Activated T-helper 17 cell treated with anti-CD3 and anti-CD28 coated beads, Interleukin-2, amount 50 U/mL, for 72 hours (primary cell): ENCODE measurements at places on chromosomes 2 and 18. TPM values are rescaled to one million over a fixed set of nuclear protein-coding genes. Genes with fewer than 3 reads are reported as not detected.

Gene METTL4
- total RNA-seq, result 31.2 TPM

Gene PLGLB1
- 1.8 TPM for total RNA-seq

Gene FAP
- not detected for total RNA-seq

Gene EIF5B
- total RNA-seq, result 77.8 TPM

Gene TRIM43B
- not detected for total RNA-seq

Gene TMEM18
- 35.4 TPM for total RNA-seq

Gene LYPD6B
- total RNA-seq, result not detected

Gene OTOF
- 0.95 TPM for total RNA-seq

GRCh38 chr18:43303376-43303775 lies 26.1 kb upstream of the SYT4 start:
- H3K4me1 ChIP-seq, result no peaks in the 10 kb centered on the region
- H3K27me3 ChIP-seq, result no peaks in the 10 kb centered on the region
- H3K36me3 ChIP-seq, result no peaks in the 10 kb centered on the region
- ATAC-seq, result no peak
- no peak overlapping the region for H3K4me3 ChIP-seq

DNA sequence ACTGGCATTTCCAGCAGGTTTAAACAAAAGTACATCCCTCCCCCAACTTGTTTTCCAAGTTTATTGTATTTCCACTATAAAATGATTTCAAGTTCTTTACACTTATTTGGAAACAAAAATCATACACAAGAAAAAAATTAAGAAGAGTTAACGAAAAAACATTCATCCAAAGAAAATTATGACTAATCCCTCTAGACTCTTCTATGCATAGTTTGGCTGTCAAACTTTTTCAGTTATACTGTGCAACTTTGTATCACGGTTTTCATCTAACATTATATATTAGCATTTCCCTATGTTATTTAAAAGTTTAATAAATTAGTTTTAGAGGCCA lies 627 bp downstream of the WDCP start:
- no peaks in the 10 kb centered on the region for H3K27me3 ChIP-seq
- peaks cover 12% of the 10 kb centered on the region for H3K36me3 ChIP-seq
- no peak overlapping the region for H3K4me3 ChIP-seq
- H3K4me1 ChIP-seq, result peaks cover 14% of the 10 kb centered on the region
- peak overlapping the region; percentile 90 for H3K27ac ChIP-seq
- ATAC-seq, result no peak

DNA sequence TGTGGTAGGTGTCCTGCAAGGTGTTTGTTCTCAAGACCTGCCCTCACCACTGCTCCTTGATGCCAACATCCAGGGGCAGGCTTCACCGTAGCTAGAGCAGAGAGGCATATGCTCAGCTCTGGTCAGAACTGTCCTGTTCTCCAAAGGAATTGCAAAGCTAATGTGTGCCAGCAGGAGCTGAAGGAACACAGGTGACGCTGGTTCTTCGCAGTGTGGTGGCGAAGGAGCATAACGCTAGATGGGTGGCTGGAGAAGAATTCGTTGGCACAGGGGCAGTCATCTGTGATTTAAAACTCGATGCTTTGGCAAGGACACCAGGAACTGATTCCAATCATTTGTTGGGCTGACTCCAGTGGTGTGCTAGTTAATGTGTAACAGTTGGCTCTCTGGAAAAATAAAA lies 11.4 kb upstream of the PER2 start:
- peaks cover 9% of the 10 kb centered on the region for H3K27me3 ChIP-seq
- H3K4me1 ChIP-seq, result no peaks in the 10 kb centered on the region
- no peak overlapping the region for H3K4me3 ChIP-seq
- ATAC-seq, result no peak
- no peak overlapping the region for H3K27ac ChIP-seq
- H3K36me3 ChIP-seq, result no peaks in the 10 kb centered on the region

- H3K36me3 ChIP-seq, result peaks cover 75% of the 10 kb centered on the region
- no peak overlapping the region for H3K27ac ChIP-seq
- no peaks in the 10 kb centered on the region for H3K27me3 ChIP-seq
- peak; percentile 68 for ATAC-seq
- H3K4me3 ChIP-seq, result peak overlapping the region; percentile 13
These were observed 49.2 kb downstream of the PIKFYVE start for GRCh38 chr2:208315081-208315788.

DNA sequence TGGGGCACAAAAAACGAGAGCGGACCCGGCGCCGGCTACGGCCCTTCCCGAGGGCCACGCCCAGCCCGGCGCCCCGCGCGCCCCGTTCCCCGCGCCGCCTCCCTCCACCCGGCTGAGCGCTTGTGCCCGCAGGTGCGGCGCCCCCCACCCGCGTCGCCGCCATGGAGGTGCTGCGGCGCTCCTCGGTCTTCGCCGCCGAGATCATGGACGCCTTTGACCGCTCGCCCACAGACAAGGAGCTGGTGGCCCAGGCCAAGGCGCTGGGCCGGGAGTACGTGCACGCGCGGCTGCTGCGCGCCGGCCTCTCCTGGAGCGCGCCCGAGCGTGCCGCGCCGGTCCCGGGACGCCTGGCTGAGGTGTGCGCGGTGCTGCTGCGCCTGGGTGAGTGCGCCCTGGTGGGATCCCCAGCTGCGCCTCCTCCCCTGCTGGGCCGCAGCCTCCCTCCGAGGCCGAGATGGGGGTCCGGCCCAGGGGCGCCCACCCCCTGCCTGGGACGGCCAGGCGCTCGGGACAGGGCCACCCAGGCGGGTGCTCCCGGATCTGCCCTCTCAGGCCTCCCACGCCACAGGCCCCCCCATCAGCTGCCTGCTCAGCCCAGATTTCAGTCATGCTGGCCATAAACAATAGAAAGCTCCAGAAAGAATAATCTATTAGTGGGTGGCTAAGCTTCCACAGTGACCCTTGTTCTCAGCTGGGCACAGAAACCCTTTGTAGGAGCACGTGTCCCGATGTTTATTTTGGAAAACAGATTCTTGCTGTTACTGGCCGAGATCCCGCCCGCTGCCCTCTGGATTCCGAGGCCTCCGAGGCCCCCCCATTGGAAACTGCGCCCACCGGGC lies 997 bp downstream of the BOK start:
- H3K4me3 ChIP-seq, result peak overlapping the region; percentile 44
- H3K36me3 ChIP-seq, result peaks cover 11% of the 10 kb centered on the region
- H3K27ac ChIP-seq, result no peak overlapping the region
- H3K4me1 ChIP-seq, result no peaks in the 10 kb centered on the region
- peak; percentile 28 for ATAC-seq
- peaks cover 26% of the 10 kb centered on the region for H3K27me3 ChIP-seq

DNA sequence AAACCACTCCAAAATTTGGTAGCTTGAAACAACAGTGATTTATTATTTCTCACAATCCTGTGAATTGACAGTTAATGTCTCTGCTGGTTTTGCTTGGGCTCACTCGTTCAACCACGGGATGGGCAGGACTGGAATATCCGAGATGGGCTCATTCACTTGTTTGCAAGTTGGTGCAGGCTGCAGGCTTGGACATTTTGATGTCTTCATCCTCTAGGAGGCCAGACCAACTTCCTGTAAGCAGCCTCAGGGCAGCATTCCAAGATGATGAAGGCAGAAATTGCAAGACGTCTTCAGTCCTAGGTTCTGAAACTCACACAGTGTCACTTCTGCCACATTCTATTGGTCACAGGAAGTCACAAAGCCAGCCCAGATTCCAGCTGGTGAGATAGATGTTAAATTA lies 47.1 kb downstream of the GPR39 start:
- no peak overlapping the region for H3K4me3 ChIP-seq
- no peaks in the 10 kb centered on the region for H3K36me3 ChIP-seq
- H3K4me1 ChIP-seq, result no peaks in the 10 kb centered on the region
- no peak for ATAC-seq

- no peaks in the 10 kb centered on the region for H3K4me1 ChIP-seq
- H3K36me3 ChIP-seq, result no peaks in the 10 kb centered on the region
- no peak overlapping the region for H3K27ac ChIP-seq
- H3K27me3 ChIP-seq, result no peaks in the 10 kb centered on the region
- ATAC-seq, result no peak
These were observed 249.5 kb upstream of the KLHL14 start for GRCh38 chr18:33022370-33022769.

DNA sequence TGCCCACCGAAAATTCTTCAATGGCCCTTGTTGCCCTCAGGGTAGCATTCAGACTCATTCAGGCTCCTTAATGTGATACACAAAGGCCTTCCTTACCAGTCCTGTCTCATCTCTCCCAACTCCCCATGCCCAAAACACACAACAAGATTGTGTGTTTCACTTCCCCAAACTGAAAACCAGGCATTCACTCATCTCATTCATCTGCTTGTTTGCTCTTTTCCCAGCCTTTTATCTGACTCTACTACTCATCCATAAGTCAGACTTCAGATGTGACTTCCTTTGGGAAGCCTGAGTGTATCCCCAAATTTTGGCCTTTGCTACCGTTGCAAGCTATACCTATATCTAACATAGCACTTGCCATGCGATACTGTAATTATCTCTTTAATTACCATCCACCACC lies 9.7 kb upstream of the SLC39A10 start:
- H3K4me3 ChIP-seq, result no peak overlapping the region
- H3K27me3 ChIP-seq, result no peaks in the 10 kb centered on the region
- no peaks in the 10 kb centered on the region for H3K36me3 ChIP-seq

DNA sequence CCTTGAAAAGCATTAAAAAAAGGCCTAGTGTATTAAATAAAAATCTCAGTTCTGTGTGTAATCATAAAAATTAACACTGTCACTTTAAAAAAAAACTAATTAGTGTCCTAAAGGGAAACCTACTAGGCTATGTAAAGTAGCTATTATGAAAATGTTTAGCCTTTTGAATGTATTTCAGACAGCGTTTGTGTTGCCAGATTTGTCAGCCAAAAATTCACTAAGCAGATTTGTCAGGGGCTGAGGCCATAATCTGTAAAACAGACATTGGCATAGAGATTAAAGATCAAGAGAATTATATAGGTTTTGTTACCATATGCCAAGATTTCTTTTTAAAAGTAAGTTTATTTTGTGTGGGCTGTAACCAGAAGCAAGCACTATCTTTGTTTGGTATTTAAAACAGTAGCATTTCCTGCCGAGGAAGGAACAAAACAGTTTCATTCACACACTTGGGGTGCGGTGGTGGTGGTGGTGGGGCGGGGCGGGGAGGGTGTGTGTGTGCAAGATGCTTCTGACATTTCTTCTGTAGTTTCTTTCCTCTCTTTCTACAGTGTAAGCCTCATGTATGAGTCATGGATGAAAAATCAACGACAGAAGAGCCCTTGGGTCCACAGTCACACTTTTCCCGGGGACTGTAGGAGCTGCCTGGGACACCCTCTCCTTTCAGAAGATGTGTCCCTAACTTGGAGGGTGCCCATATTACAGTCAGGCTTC lies 328.5 kb upstream of the FANCL start:
- H3K36me3 ChIP-seq, result no peaks in the 10 kb centered on the region
- H3K4me3 ChIP-seq, result no peak overlapping the region
- no peaks in the 10 kb centered on the region for H3K4me1 ChIP-seq
- peak; percentile 52 for ATAC-seq
- no peak overlapping the region for H3K27ac ChIP-seq

- H3K4me1 ChIP-seq, result no peaks in the 10 kb centered on the region
- H3K27ac ChIP-seq, result no peak overlapping the region
- no peaks in the 10 kb centered on the region for H3K27me3 ChIP-seq
- H3K36me3 ChIP-seq, result no peaks in the 10 kb centered on the region
- H3K4me3 ChIP-seq, result no peak overlapping the region
These were observed 498.3 kb upstream of the LRRTM4 start for GRCh38 chr2:78020491-78020890.

GRCh38 chr2:178756343-178756742 lies 50.9 kb downstream of the TTN start:
- no peak overlapping the region for H3K4me3 ChIP-seq
- no peak for ATAC-seq
- H3K4me1 ChIP-seq, result no peaks in the 10 kb centered on the region
- H3K27ac ChIP-seq, result no peak overlapping the region

DNA sequence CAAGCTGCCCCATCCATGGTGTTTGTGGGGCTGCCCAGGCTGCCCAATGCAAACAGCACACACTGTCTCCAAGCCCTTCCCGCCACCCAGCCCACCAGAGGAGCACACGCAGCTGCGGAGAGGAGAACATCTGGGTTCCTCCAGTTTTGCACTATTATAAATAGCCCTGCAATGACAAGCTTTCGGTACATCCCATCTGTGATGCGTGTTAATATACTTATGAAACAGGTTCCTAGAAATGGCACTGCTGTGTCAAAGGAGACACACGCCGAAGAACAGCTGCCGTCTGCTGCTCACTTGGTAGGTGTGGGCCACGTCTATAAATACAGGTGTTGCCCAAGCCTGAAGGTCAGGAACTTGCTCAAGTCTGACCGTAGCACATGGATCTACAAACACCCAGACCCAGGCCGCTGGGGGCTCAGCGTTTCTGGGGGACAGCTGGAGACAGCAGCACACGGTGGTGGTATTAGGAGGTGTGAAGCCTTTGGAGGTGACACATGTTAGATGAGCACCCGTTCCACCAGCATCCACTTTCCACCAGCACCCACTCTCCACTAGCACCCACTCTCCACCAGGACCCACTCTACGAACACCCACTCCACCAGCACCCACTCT lies 34.3 kb downstream of the PXDN start:
- no peak overlapping the region for H3K4me3 ChIP-seq
- no peak for ATAC-seq

- no peak for ATAC-seq
- no peak overlapping the region for H3K27ac ChIP-seq
- H3K27me3 ChIP-seq, result peaks cover 13% of the 10 kb centered on the region
- H3K36me3 ChIP-seq, result no peaks in the 10 kb centered on the region
These were observed 82.6 kb downstream of the AGAP1 start for GRCh38 chr2:235576337-235576910.

DNA sequence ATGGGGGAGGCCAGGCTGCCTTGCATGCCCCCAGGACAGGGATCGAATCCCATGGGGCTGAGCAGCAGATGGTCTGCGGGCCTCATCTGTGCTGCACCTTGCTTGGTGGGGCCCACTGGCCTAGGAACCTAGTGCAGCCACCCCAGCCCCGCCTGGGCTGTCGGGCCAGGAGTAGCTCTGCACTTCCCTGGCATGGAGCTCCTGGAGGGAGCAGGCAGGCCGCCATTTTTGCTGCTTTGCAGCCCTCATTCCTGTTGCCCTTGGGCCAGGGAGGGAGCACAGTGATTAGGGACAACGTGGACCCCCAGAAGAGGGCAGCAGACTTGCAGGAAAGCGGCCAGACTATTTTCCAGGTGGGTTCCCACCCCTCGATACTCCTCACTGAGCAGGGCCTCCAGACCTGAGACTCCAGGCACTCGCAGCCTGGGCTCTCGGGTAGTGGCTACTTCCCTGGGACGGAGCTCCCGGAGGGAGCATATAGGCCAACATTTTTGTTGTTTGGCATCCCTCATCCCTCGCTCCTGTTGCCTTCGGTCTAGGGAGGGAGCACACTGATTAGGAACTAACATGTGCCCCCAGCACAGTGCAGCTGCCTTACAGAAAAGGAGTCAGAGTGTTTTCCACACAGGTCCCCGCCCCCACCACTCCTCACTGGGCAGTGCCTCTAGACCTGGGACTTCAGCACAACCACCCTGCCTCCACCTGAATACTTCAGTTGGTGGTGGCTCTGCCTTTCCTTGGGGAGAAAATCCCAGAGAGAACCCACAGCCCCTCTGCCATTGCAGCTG lies 99.5 kb downstream of the MAIP1 start:
- H3K4me1 ChIP-seq, result no peaks in the 10 kb centered on the region
- H3K27me3 ChIP-seq, result peaks cover 33% of the 10 kb centered on the region
- ATAC-seq, result no peak
- no peaks in the 10 kb centered on the region for H3K36me3 ChIP-seq
- H3K27ac ChIP-seq, result no peak overlapping the region
